HTR-8/SVneo (cell line): ENCODE measurements at places on chromosomes 12 and 14.

- DNase-seq, result no peak
Observed at GRCh38 chr14:44030831-44031383, 476.2 kb downstream of the FSCB start.

GRCh38 chr14:21978184-21978998, 304.8 kb upstream of the OR4E1 start:
- DNase-seq, result peak; percentile 12

DNA sequence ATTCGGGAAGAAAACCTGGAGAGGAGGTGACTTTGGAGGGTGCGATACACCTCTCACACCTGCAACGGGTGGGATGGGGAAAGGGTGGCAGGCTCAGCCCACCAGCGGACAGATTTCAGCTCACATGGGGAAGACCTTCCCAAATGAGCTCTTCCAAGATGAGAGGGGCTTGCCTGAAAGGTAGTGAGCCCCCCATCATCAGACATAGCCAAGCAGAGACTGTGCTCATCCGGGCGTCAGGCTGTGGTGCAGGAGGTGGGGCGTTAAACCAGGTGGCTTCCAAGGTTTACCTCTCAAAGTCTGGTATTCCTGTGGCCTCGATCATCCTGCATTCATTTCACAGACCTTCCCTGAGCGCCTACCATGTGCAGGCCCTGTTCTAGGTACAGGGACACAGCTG, 105.4 kb upstream of the FKBP4 start:
- no peak for DNase-seq

- peak; percentile 36 for DNase-seq
Observed at GRCh38 chr12:75705749-75706711, 194.6 kb upstream of the KRR1 start.

DNA sequence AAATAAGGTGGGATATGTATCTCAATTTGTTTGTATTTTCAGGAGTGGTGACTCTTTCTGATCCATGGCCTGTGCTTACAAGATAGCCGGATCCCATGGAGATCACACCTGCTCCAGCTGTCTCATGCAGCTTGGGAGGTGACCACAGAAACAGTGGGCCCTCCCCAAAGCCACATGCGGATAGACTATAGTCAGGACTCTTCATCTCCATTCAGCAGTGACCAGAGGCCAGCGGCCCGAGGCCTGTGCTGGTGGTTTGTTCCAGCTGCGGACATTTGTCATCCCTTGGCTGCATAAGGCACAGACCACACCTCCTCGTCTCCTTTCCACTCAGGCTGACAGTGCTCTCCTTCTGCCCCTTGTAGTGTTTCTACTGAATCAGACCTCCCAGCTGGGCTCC, 14.7 kb upstream of the WNT5B start:
- DNase-seq, result no peak

DNA sequence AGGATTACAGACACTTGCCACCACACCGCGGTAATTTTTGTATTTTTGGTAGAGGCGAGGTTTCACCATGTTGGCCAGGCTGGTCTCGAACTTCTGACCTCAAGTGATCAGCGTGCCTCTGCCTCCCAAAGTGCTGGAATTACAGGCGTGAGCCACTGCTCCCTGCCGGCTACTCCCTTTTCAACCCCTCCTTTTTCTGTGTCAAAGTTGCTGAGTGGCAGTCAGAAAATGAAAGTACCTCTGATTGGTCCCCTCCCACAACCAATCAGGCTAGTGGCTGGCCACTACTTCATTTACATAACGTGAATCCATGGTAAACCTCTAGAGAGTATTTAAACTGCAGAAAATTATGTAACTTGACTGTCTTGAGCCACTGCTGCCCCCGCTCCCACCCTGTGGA, 5.9 kb downstream of the RESF1 start:
- no peak for DNase-seq

DNA sequence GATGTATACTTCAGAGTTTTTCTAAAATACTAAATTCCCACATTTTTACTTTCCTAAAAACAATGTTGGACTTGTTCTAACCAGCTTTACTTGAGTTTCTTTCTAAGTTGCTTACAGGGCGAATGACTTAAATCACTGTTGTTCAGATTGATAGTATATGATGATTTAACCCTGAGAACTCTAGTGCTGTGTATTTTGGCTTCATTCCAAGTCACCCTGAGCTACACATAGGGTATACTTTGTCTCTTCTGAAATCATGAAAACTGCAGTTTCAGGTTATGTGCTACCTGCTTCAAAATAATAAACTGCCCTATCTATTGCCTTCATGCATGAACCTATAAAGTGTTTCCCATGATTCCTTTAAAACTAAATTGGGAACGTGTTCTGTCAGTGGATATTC, 162.5 kb upstream of the PDE3A start:
- DNase-seq, result no peak
